T follicular helper cell (primary cell): ENCODE measurements at places on chromosomes 7 and 10.

GRCh38 chr7:95472581-95473161 is 13.1 kb upstream of the ASB4 start:
- DNase-seq, result no peak

GRCh38 chr7:142188846-142189245 is 69.0 kb downstream of the PRSS58 start:
- DNase-seq, result no peak

DNA sequence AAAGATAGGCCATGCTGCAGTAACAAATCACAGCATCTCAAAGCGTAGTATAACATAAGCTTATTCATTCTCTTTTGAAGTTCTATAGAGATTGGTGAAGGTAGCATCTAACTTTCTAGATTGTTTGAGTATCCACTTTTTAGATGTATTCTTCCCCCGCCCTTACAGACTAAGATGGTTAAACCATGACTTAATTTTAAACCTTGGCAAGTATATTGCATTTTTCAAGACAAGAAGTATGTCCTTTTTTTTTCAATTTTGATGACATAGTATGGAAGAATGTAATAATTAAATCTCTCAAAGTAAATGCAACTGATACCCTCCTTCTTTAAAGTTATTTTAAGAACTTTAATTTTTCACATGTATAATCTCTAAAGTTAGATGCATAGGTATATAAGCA is 190.0 kb downstream of the KCND2 start:
- no peak for DNase-seq

- DNase-seq, result no peak
Observed at GRCh38 chr7:42292991-42293521, 56.0 kb upstream of the GLI3 start.

- no peak for DNase-seq
Observed at GRCh38 chr10:22672319-22673090, 41.9 kb downstream of the PIP4K2A start.

DNA sequence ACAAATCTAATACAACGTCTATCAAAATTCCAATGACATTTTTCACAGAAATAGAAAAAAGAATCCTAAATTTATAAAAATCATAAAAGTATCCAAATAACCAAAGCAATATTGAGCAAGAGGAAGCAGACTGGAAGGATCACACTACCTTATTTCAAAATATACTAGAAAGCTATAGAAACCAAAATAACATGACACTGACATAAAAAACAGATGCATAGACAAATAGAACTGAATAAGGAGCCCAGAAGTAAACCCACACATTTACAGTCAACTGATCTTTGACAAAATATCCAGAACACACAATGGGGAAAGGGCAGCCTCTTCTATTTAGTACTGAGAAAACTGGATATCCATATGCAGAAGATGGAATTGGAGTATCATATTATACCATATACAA is 217.5 kb downstream of the MACC1 start:
- DNase-seq, result no peak

- no peak for DNase-seq
Observed at GRCh38 chr10:44195112-44196007, 189.5 kb downstream of the CXCL12 start.

GRCh38 chr7:2295936-2296620 is 18.2 kb downstream of the SNX8 start:
- DNase-seq, result no peak

DNA sequence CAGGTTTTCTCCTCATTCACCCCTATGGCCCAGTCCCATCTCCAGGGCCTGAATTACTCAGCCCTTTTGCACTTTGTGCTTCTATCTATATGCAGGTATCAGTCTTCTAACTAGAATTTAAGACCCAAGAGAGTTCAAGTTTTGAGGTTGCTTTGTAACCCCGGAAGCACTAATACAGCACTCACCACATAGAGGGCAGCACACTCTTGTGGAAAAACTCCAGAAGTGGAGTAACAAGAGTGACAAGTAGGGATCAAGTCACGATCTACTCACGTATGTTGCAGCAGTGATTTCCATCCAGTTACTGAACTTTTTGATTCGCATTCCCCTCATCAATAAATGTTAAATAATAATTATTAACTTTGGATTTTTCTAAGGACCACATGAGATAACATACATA is 151.0 kb downstream of the CHCHD3 start:
- no peak for DNase-seq

DNA sequence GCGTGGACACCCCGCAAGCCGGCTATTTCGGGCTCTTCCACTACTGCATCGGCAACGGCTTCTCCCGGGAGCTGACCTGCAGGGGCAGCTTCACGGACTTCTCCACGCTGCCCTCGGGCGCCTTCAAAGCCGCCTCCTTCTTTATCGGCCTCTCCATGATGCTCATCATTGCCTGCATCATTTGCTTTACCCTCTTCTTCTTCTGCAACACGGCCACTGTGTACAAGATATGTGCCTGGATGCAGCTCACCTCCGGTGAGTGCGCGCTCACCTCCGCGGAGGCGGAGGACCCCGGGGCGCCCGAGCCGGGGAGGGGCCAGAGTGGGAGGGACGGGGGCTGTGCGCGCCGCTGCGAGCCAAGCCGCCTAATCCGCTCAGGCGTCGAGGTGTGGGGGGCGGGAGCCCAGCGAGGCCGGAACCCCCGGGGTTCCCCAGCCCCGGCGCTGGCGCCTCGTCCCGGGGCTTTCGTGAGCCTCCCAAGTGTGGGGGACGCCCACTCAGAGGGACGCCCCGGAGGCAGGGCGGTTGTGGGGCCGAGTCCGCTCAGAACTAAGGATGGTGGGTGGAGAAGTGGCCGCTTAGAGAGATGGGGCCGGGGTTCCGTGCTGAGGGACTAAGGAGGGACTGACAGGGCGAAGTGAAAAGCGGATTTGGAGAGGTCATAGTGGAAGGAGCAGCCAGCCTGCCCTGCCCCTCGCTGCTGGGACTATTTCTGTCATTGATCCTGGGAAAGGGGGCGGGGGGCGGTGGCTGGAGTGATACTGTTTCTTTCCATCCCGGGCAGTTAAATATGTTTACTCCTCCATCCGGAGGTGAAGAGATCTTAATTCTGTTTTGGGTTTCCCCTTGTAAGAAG is 795 bp downstream of the LHFPL3 start:
- no peak for DNase-seq

GRCh38 chr10:817371-817770 is 114.1 kb downstream of the LARP4B start:
- no peak for DNase-seq

DNA sequence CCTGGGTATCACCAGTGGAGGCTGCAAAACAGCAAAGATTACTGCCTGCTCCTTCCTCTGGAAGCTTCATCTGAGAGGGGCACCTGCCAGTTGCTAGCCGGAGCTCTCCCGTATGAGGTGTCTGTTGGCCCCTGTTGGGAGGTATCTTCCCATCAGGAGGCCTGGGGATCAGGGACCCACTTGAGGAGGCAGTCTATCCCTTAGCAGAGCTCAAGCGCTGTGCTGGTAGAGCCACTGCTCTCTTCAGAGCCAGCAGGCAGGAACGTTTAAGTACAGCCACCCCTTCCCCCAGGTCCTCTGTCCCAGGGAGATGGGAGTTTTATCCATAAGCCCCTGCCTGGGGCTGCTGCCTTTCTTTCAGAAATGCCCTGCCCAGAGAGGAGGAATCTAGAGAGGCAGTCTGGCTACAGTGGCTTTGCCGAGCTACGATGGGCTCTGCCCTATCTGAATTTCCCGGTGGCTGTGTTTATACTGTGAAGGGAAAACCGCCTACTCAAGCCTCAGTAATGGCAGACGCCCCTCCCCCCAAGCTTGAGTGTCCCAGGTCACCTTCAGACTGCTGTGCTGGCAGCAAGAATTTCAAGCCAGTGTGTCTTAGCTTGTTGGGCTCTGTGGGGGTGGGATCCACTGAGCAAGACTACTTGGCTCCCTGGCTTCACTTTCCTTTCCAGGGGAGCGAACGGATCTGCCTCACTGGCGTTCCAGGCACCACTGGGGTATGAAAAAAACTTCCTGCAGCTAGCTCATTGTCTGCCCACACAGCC is 19.6 kb downstream of the SEMA3E start:
- DNase-seq, result no peak

- no peak for DNase-seq
Observed at GRCh38 chr10:76542307-76542930, 1095.2 kb downstream of the KCNMA1 start.
